NCI-H146 (cell line): ENCODE measurements at places on chromosomes 6 and 20.
A peak's percentile ranks its signal among the peaks of the same experiment; 100 is the strongest.

DNA sequence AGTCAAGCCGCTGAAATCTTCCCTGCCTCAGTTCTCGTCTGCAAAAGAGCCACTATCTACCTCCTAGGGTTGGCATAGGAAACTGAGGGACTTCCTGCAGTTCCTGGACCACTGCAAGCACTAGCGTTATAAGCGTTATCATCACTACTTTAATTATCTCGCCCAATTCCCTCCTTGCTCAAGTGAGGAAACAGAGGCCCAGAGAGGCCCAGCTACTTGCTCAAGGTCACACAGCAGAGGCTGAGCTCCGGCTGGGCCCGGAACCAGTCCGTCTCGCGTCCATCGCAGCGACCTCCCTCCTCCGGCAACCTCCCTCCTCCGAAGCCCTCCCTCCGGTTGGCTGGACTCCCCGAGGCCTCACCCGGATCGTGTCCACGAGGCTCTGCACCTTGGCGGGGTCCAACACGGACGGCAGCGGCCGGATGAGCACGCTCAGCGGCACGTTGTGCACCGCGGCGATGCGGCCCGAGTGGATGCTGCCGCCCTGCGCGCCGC, 338 bp downstream of the SRXN1 start:
- DNase-seq = peak; percentile 57

DNA sequence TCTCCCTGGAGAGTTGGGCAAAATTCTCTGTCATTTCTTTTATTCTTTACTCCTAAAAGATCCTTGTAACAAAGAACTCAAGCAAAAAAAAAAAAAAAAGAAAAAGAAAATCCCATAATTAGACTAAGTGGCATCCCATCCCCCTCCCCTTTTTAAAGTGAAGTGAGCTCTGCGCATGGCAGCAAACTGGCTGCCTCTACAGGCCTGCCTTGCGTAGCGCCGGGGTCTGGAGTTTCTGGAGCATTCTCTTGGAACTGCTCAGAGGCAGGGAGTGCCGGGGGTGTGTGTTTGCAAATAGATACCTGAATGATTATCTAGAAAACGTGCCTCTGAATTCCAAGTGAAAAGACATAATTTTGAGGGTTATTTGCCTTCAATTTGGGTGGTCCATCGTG, 48.1 kb downstream of the FOXC1 start:
- DNase-seq = no peak

- no peak for DNase-seq
Measured at GRCh38 chr20:47610247-47610944, 108.7 kb downstream of the NCOA3 start.

DNA sequence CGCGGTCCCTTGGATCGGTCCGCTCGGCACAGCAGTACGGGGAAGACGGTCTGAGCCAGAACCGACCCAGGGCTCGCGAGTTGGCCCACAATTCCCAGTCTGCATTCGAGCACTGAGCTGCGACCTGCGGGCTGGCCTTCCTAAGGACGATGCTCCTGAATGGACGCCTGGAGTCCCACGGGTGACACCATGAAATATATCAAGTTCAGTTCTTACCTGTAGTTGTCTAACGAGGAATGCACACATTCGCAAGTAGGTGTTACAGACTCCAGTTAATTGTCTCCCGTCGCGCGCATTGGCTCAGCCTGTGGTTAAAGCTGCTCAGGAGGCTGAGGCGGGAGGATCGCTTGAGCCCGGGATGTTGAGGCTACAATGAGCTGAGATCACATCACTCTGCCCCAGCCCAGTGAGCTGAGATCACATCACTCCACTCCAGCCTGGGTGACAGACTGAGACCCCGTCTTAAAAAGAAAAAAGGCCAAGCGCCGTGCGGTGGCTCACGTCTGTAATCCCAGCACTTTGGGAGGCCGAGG, 802 bp downstream of the PEX7 start:
- peak; percentile 63 for DNase-seq

DNA sequence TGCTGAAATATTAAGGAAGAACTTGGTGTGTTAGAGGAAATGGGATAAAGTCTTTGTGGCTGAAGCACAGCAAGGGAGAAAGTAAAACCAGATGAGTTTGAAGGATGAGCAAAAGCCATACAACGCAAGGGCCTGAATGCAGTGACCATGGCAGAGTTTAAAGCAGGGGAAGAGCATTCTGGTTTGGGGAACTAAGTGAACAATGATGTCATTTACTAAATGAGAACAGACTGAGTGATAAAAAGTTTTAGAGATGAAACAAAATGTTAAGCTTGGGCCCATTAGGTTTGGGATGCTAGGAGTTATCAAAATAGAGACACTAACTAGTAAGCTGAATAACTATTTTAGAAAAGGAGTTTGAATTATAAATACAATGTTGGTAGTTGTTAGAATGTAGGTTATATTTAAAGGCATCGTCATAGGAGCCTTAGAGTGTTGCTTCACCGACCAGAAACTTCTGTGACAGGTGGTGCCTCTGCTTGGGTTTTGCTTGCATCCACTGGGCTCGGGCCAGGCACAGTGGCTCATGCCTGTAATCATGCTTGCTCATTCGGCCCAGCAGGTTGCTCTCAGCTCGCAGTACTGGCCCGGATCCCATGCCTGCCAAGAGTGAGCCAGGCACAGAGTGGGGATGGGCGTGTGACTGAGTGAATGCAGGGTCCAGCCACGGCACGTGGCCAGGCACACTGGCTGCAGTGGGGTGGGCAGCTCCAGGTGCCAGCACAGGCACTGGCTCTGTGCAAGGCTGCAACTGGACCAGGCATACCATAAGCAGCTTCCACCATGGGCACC, 37.4 kb upstream of the OPRM1 start:
- DNase-seq = no peak

GRCh38 chr6:137903933-137904821, 37.1 kb downstream of the TNFAIP3 start:
- DNase-seq = no peak

GRCh38 chr6:83511901-83512681, at the start of gene PRSS35:
PRSS35 (plus strand) TSS chr6:83512534; CDS start chr6:83523442, 10,908 bp downstream.
- peak; percentile 45 for DNase-seq

DNA sequence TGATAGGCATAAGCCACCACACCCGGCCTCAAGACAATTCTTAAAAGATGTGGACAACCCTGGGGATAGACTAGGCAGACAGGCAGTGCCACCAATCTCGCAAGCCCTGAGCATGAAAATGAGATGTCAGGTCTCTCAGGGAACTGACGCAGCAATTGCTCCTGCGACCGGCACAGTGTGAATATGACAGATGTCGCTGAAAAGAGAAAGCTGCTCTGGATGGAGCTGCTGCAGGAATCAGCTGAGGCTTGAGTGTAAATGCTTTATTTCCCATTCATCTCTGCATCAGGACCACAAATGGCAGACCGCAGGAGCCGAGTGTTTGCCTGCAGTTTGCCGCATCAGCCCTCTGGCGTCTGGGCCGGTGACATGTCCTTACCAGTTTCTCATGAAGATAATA, 68.4 kb downstream of the TFAP2C start:
- no peak for DNase-seq

DNA sequence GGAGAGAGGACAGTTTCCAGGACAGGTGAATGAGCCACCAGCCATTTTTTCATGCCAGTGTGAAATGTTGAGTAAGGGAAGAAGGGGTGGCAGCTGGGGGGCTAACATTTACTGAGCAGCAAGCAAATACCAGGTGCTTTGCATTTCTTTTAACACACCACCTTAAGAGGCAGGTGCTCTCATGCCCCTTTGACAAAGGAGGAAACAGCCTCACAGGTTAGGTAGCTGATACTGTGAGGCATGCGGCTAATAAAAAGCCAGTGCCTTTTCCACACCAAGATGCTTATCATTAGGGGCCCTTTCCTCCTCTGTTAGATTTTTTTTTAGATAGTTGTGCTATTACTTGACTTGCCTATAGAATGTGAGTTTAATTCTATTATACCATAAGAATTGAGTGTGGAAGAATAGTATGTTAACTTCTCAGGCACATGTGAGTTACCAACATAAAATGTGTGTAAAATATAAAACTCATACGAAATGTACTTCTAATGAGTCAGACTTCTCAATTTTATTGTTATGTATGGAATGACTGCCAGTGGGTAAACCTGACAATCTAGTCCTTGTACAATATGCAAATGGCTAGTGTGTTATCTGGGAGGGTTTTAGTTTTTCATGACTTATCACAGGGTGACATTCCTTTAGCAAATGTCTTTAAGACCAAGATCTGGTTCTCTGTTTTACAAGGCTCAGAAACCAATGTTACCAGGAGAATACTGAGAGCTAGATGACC, 260.0 kb downstream of the TMEM242 start:
- DNase-seq = peak; percentile 87

DNA sequence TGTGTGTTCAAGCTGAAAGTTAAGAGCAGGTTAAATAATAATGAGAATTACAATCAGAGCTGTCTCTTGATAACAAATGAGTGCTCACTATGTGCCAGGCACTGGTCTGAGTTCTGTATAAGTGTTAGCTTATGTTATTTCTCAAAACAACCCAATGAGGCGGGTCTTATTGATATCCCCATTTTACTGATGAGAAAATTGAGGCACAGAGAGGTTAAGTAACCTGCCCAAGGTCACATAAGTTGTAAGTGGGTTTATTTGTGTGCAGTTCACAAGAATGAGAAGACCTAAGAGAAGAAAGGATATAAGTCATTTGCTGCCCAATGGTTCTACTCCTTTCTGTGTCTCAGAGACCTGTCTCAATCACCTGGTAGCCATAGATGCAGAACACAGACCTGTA, 34.1 kb upstream of the ARMH2 start:
- no peak for DNase-seq

- DNase-seq = no peak
Measured at GRCh38 chr6:5710516-5710915, 296.2 kb downstream of the NRN1 start.
